Activated CD8-positive, alpha-beta memory T cell treated with anti-CD3 and anti-CD28 coated beads for 1 hour (primary cell): ENCODE measurements at places on chromosomes 4 and X.

GRCh38 chr4:28788929-28789490, 1928.4 kb downstream of the STIM2 start:
- DNase-seq = no peak

DNA sequence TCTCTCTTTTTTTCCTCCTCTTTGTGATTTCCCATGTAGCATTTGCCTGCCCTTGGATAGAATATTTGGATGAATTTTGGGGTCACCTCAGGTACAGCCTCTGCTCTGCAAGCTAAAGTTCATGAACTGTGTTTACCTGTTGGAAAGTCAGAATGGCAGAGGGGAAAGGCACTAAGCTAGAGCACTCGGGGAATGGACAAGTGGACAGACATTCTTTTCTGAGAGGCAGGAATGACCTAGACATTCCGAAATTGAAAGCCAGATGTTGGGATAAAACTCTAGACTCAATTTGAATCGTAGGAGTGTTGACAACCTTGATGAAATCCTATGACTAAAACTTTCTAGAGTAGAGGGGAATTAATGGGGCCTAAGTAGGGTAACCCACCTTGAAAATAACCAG, 56.1 kb downstream of the LUZP4 start:
- DNase-seq = no peak

DNA sequence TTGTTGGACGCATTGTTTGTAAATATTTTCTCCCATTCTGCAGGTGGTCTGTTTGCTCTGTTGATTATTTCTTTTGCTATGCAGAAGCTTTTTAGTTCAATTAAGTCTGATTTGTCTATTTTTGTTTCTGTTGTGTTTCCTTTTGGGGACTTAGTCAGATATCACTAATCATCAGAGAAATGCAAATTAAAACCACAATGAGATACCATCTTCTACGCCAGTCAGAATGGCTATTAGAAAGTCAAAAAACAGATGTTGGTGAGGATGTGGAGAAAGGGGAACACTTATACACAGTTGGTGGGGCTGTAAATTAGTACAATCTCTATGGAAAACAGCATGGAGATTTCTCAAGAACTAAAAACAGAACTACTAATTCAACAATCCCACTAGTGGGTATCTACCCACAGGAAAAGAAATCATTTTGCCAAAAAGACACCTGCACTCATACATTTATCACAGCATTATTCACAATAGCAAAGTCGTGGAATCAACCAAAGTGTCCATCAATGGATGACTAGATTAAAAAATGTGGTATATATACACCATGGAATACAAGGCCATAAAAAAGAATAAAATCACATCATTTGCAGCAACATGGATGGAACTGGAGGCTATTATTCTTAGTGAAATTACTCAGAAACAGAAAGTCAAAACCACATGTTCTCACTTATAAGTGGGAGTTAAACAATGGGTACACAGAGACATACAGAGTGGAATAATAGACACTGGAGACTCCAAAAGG, 8.1 kb downstream of the COQ2 start:
- DNase-seq = no peak

- DNase-seq = no peak
Measured at GRCh38 chr4:183814461-183814860, 90.6 kb upstream of the STOX2 start.

- DNase-seq = no peak
Measured at GRCh38 chr4:69493515-69493914, 2.2 kb downstream of the UGT2B4 start.

GRCh38 chr4:152289941-152290340, 246.0 kb downstream of the FBXW7 start:
- DNase-seq = no peak

DNA sequence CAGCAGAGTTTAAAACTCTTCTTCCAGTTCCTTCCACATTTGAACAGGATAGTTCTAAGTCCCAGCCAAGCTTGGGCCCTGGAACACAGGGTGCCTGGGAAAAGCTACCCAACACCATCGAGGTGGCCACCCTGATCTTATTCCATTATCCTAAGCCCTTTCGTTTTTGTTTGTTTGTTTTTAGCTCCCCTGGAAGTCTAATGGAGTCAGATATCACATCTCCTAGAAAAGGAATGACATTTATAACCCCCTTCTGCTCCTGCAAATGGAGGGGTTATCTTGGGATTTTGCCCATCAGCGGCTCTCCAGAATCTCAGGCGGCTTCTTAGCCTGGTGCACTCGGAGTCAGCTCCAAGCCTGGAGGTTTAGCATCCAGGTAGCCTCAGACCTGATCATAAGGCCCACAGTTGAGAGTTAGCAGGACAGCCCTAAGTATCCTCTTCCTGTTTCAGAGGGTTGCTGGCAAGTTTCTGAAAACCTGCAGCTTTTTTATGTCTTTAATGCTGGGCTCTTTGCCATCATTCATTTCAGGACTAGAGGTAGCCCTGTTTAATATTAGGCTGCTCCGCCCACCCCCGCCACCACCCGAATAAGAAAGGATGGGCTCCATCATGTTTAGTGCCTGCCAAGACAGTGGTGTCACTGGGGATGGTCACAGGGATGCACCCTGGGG, 230.0 kb upstream of the LNX1 start:
- no peak for DNase-seq

GRCh38 chr4:73487233-73487632, 5.7 kb downstream of the AFM start:
- DNase-seq = no peak

GRCh38 chrX:47619486-47620302, at the start of gene SYN1:
SYN1 (minus strand) TSS chrX:47619857; CDS start chrX:47619728, 129 bp downstream.
- peak; percentile 62 for DNase-seq

GRCh38 chr4:98630737-98631454, 27.5 kb downstream of the TSPAN5 start:
- no peak for DNase-seq

DNA sequence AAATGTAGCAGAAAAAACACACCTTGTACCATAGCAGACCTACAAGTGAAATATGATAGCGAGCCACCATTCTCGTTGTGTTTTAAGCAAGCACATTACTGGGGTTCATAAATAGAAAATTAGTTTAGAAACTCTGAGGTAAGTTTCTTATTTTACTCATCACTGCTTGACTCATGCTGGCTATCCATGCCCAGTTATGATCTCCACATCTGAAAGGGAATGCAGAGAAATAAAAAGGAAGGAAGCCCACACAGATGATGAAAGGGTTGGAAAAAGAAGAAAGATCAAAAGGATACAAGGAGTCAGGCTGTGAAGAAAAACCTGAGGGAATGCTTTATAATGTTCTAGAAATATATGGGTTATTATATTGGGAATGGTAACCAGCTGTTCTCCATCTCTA, 54.5 kb downstream of the CAMK2D start:
- no peak for DNase-seq

GRCh38 chr4:140693562-140693961, 62.6 kb downstream of the TBC1D9 start:
- no peak for DNase-seq

- no peak for DNase-seq
Measured at GRCh38 chr4:165879641-165880040, 6.6 kb downstream of the TLL1 start.

- DNase-seq = no peak
Measured at GRCh38 chr4:127045861-127046260, 586.9 kb upstream of the INTU start.

DNA sequence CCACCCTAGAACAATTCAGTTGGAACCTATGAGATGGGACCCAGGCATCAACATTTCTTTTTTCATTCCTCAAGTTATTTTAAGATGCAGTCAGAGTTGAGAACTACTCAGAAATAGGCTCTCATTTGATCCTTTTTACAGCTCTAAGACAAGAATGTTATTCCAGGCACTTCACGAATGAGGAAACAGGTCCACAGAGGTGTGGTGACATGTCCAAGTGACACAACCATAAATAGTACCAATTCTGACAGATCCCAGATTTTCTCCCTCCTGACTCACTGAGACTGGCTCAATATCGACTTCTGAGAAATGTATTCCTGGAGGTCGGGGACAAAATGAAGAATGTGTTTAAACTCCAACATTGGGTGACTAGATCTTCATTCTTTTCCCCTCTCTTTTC, 11.1 kb downstream of the TCEANC start:
- no peak for DNase-seq

DNA sequence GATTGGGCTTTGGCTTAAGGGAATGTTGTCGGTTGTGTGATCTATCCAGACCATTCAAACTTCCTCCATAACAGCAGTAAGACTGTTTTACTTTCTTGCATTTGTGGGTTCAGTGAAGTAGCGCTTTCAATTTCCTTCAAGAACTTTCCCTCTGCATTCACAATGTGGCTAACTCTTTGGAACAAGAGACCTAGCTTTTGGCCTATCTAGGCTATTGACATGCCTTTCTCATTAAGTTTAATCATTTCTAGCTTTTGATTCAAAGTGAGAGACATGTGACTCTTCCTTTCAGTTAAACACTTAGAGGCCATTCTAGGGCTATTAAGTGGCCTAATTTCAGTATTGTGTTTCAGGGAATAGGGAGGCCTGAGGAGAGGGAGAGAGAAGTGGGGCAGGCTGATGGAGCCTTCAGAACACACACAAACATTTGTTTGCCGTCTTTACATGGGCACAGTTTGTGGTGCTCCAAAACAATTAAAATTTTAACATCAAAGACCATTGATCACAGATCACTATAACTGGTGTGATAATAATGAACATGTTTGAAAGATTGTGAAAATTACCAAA, 34.1 kb downstream of the ADH5 start:
- no peak for DNase-seq
